ENCODE measurements at places on chromosomes 1 and 21.
A peak's percentile ranks its signal among the peaks of the same experiment; 100 is the strongest.

- no peak for DNase-seq
Observed at GRCh38 chr21:40760821-40761220, 86.1 kb downstream of the DSCAM start.

DNA sequence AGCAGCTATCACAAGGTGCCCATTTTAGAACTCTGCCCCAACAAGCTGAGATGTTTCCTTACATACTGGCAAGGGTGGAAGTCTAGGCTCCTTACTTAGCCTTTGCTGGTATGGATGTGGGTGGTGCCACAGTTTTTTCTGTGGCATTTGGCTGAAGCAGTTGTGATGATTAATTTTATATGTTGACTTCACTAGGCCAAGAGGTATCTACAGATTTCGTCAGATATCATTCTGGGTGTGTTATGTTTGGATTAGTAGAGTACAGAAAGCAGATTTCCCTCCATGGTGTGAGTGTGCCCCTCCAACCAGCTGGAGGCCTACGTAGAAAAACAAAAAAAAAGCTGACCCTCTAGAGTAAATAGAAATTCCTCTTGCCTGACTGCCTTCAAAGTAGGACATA lies 317.0 kb downstream of the BARHL2 start:
- DNase-seq: no peak

GRCh38 chr1:4494027-4494426 lies 160.4 kb upstream of the AJAP1 start:
- no peak for DNase-seq

DNA sequence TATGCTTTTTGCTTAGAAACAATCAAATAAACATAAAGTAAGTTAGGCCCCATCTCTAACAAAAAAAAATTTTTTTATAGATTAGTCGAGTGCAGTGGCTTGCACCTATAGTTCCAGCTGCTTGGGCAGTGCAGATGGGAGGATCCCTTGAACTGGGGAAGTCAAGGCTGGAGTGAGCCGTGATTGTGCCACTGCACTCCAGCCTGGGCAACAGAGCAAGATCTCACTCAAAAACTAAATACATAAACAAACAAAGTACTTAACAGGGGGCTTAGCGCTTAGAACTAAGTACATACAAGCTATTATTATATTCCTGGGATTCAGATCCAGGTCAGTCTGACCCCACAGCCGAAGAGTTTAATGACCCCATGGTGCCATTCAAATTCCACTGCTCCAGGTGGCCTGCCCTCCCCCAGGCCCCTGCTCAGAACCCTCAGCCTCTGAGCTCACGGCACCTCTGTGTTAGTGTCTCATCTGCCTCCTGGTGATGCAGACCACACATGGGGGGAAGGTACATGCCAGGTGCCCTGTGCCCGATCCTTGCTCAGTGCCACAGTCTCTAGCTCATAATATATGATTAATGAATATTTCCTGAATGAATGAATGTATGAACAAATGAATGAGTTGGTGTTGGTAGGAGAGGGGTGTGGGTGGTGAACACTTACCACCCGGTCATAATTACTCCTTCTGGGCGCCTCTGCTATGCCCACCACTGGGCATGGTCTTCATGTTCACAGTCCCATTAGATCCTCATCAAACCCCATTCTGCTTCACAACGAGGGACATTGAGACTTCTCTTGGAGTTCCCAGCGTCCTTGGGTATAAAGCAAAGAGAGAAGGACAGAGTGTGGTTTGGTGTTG lies 14.6 kb downstream of the NCMAP start:
- no peak for DNase-seq

- DNase-seq: peak; percentile 46
Observed at GRCh38 chr1:16677552-16678431, 11.0 kb upstream of the RNU1-3 start.

GRCh38 chr1:221806984-221807383 lies 65.1 kb upstream of the DUSP10 start:
- DNase-seq: no peak

DNA sequence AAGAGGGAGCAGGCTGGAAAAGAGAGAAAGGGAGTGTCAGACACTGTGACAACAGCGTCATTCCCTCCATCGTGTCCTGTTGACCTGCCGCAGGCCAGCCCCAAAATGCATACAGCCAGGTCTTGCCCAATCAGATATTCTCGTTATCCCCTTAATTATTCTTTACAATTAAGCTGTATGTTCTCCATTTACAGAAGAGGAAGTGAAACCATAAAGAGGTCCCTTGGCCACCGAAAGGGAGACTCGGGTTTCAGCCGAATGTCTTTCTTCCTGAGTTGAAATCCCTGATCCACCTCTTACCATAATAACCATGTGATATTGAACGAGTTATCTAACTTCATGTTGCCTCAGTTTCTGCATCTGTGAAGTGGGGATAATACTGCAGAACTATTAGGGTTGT lies 70.5 kb downstream of the IGSF21 start:
- no peak for DNase-seq

DNA sequence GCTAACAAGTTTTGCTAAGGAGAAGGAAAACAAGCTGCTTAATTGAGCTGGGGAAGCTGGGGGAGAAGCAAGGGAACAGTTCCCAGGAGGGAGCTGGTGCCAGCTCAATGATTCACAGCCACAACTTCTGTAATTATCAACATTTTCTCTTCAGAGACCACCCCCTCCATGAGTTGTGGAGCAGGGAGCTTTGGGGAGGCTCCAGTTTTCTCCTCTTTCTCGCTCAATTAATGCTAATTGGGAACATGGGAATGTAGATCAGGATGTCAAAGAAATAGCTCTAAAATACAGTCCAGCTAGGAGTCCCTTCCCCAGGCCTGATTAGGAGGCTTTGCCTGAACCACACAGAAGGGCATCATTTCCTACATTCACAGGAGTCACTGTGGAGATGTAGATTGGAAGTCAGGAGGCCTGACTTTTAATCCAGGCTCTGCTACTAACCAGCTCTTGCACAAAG lies 12.1 kb upstream of the MNDA start:
- no peak for DNase-seq

DNA sequence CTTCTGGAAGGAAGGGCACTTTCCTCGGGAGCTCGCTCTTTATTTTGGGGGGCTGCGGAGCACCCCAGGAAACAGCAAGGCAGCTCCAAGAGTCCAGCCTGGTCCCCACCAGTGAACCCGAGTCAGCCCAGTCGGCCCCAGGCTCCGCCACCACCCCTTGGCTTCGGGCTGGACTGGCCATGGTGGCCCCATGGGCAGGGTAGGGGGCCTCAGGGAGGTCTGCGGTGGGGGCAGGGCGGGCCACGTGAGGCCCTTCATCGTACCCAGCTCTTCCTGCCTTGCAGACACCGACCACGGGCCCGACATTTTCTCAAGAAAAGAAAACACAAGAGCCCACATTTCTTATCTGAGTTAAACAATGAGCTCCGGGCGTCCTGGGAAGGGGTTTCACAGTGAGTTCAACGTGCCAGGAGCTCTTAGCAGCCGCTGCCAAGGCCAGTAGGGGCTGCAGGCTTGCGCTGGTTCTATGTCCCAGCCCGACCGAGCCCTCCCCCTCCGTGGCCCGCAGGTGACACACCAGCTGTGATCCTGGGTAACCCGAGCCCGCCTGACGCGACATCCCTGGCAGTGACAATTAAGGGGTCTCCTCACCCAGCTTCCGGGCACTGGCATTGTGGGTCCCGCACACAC lies 66.2 kb downstream of the PRDM16 start:
- no peak for DNase-seq

- DNase-seq: no peak
Observed at GRCh38 chr1:42692911-42693310, 10.7 kb downstream of the YBX1 start.

DNA sequence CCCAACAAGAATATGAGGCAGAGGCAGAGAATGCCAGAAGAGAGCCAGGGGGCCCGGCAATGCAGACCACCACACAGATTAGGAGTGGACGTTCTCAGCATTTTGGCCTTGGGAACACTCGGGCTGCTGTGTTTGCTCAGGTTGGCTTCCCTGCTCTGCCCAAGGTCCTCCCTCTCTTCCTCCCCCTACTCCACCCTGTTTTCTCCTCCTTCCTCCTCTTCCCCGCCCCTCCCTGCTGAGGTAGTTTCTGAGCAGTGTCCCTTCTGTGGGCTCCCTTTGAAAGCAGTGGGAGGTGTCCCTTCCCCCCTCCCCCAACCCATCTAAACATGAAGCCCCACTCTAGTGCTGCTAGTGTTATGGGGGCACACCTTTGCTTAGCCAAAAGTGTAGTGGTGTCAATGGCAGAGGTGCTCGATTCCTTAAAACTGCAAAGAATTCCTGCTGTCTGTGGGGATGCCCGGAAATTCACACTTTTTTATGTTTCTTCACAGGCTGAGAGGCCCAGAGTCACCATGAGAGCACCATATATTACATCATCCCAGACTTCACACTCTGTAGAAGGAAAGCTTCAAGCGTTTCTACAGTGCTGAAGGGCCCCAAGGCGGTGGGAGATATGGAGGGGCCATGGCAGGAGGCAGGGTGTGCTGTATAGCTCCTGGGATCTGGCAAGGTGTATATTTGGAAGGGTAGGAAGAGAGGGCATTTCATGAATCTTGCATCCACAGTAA lies at the start of gene HHIPL2:
HHIPL2 (minus strand) TSS at position 161 of the 728 bp plus-strand sequence; CDS start at position 101, 60 bp downstream.
- no peak for DNase-seq

GRCh38 chr21:45290948-45291612 lies 3.4 kb upstream of the POFUT2 start:
- no peak for DNase-seq

DNA sequence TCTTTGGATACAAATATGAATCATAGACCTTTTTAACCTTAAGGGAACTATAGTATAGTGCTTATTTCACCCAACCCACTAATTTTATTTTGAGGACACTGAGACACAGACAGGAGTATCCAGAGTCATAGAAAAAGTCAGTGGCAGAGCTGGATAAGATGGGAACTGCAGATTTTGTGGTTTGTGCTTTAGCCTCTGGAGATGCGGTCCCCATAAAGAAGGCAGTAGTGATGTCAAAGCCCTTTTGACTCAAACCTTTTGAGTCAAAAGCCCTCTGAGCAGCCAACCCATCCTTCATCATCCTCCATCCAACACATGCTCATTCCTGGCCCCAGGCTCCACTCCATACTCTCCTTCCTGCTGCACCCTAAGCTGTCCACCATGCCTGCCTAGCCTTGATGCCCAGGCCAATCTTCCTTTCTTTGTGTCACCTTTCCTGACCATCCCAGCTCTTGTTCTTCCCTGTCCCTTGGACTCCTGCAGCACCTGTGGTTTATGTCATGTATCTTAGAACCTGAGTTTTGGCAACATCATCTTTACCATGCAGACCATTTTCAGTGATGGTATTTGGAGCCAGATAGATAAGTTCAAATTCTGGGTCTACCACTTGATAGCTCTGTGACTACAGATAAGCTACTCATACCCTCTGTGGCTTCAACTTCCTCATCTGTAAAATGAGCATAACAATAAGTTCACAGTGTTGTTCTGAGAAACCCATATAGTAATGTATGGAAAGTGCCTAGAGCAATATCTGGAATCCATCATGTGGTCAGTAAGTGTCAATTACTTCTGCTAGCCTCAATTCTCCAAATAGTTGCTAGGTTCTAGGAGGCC lies 20.1 kb downstream of the SLAMF1 start:
- DNase-seq: no peak
